ENCODE measurements at places on chromosomes 7 and 10.

GRCh38 chr7:4022265-4022664 lies 659.8 kb upstream of the FOXK1 start:
- DNase-seq: no peak

GRCh38 chr7:24717247-24717622 lies 40.0 kb downstream of the GSDME start:
- DNase-seq: no peak

GRCh38 chr10:11440250-11441150 lies 170.9 kb downstream of the USP6NL start:
- DNase-seq: no peak

- DNase-seq: no peak
Measured at GRCh38 chr10:98338896-98339295, 70.9 kb upstream of the LOXL4 start.

- no peak for DNase-seq
Measured at GRCh38 chr7:131546126-131546525, 10.3 kb downstream of the PODXL start.

- DNase-seq: no peak
Measured at GRCh38 chr10:131312478-131312836, 936 bp upstream of the TCERG1L start.

- no peak for DNase-seq
Measured at GRCh38 chr10:119997429-119997828, 104.9 kb downstream of the SEC23IP start.

- no peak for DNase-seq
Measured at GRCh38 chr7:17488829-17489228, 190.4 kb downstream of the AHR start.

GRCh38 chr10:93590638-93591037 lies 10.4 kb downstream of the RBP4 start:
- DNase-seq: no peak

GRCh38 chr7:147510923-147511322 lies 1079.6 kb upstream of the C7orf33 start:
- no peak for DNase-seq

- DNase-seq: no peak
Measured at GRCh38 chr10:69647819-69648218, 17.8 kb downstream of the FAM241B start.

DNA sequence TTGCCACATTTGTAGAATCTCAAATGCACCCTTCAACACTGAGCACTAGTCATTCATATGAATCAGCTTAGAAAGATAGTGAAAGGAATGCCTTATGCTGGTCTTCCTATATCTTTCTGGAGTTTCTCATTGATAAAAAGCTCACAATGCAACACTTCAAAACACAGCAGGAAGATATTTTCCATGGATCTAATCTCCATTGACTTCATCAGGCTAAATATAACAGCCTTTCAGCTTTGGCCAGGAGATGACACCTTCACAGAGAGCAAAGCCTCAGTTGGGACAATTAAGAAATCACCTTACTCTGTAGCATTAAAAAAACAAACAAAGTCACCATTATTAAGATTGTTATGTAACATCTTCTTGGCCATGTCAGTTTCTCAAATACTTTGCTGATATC lies 6.7 kb downstream of the NRP1 start:
- no peak for DNase-seq

DNA sequence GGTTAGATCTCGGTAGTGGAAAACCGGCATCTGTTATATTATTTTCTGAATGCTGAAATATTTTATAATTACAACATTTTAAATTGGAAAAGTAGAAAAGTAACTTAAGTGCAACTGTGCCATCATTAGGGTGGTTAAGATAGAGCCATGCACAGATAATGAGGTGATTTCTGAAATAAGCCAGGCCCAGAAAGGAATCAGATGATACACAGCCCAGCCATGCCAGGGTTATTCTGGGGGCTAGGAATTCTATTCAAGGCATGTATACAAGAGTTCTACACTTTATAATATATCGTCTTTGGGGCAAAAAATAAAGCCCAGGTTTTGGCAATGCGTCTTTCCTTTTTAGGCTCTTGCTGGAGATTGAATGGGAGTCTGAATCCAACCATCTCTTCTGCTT lies 128.7 kb downstream of the ITGB8 start:
- DNase-seq: no peak

DNA sequence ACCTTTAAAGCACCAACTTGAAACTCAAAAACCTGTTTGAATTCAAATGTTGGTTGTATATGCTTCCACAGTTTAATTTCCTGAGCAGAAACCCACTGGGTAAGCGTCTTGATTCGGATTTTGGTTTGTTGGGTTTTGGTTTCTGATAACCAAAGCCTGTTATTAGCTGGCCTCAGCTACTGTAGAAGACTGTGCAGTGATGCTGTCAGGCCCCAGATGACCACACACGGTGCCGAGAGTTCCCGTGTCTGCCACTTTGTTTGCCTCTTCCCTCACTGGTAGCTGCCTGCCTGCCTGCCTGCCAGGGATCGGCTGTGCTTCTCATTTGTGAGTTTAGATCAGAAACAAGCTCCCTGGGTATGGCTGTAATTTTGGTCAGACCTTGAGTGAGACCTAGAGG lies 5.6 kb downstream of the MDH2 start:
- no peak for DNase-seq

DNA sequence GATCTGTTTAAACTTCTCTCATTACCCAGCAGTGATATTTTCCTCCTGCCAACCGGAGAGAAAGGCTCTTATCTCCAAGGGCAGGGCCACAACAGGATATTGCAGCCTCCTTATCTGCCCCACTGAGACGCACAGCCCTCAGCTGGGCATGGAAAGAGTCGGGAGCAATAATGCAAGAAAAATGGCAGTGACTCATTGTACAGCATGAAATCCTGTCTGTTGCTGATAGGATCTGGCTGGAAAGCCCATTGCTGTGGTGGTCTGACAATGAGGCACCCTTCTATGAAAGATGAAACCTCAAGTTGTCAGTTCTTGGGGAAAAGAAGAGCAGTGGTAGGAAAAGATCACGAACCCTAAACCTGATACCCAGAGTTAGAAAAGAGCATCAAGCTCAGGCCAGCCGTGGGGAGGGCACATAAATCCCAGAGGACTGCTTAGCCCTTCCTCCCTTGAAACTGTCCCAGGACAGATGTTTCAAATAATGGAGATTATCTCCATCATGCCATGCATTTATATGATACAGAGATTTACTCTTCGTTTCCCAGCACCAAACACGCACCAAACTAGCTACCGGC lies 47.0 kb upstream of the FIGNL1 start:
- no peak for DNase-seq

GRCh38 chr7:17181482-17181881 lies 117.0 kb upstream of the AHR start:
- no peak for DNase-seq

DNA sequence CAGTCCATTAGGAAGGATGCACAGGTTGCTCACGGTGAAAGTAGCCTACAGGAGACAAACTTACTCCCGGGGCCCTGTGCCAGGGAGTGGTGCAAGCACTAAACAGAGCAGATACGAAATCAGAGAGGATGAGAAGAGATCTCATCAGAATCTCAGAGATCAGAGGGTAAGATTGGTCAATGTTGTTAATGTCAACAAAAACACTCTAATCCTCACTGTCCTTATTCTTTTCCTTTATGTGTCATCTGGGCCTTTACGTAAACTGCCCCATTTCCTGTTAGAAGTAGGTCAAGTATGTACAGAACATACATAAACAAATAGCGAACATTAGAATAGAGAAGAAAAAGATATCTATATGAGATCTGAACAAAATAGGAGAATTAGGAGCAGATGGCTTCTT lies 163.1 kb downstream of the PPP1R17 start:
- no peak for DNase-seq

GRCh38 chr7:65962033-65962432 lies 20.0 kb downstream of the GUSB start:
- no peak for DNase-seq

- DNase-seq: no peak
Measured at GRCh38 chr10:90130321-90131086, 429.1 kb downstream of the KIF20B start.

- no peak for DNase-seq
Measured at GRCh38 chr10:32889631-32890212, 68.3 kb downstream of the ITGB1 start.

DNA sequence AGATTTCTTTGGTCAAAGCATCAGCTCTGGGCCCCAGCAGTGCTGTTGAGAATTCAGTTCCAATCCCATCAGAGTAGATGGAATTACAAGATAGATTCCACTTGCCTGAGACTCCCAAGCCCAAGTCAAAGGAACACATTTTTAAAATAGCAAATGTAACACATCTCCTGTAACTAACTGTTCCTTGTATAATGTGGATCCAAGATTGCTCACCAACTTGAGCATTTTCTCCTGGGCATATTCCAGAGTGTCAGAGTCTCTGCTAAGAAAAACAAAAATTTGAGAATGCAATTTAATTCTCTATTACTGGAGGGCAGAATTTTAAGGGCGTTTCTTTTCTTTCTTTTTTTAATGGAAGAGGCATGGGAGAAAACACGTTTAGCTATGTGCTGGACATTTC lies 136.7 kb downstream of the NEBL start:
- no peak for DNase-seq

DNA sequence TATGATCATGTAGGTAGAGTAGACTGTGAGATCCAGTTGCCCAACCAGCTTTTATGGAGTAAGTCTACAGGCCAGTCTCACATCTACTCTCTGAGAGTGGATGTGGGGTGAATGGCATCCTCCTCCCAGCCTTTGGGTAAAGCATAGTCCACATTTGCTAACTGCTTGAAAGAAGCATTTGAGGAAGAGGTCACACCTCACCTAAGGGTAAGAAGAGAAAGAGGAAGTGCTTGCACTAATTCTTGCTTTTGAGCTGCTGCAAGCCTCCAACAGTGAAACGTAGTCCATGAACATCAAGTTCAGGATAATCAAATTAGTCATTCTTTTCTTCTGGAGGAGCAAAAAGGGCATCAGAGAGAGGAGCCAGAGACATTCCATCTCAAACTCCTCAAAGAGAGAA lies 93.9 kb upstream of the AGR3 start:
- no peak for DNase-seq

DNA sequence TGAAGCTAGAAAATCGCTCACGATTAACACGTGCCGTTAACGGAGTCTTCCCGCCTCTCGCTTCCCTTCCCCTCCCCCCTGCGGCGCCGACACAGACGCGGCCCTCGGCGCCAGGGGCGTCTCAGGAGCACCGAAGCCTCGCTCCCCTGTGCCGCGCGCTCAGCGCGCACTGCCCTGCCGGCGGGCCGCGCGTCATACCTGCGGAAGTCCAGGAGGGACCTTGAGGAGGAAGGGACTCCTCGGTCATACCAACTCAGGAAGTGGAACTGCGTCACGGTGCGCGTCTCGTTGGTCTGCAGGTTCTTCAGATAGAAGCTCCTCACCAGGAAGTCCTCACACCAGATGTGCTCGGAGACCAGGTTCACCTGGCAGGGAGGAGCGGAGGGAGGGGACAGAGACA lies 239.6 kb downstream of the DNAJB6 start:
- DNase-seq: peak; percentile 51

DNA sequence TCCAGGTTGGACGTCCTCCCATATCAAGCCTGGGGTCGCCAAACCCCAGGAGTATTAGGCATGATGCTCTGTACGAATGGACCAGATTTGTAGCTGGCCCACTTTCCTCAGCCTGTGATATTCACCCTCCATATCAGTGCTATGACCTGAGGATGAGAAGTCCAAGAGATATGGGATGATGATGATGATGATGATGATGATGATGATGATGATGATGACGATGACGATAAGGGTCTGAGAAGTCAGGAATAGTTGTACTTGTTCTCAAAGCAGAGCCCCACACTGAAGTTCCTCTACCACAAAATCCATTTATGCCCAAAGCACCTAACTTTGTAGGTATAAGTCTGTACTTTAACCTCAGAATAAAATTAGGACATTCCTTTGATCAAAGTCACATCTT lies 50.7 kb downstream of the AMPH start:
- DNase-seq: no peak

DNA sequence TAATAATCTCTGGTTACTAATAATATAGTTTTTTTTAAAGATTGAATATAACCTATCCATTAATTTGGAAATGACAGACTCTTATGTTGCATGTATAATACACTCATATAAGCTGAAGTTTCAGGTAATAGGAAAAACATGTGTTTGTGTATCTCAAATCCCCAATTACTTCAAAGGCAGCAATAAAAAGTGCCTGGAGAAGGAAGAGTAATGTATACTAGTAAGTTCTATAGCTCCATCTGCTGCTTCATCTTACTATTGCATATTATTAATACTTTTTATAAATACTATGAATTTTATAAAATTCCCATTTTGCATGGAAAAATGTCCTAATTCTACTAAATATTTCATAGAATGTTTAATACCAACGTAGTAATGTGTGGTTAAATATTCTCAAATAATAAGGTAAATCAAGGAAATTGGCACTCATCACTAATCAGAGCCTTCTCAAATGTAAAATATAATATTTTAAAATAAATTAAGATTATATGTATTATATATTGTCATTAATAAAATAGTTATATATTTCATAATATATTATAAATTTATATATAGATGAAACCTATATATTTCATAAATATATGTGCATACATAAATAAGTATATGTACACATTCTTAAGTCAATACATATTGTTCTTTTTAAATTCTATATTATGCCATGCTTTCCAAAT lies 311.9 kb downstream of the HGF start:
- no peak for DNase-seq

DNA sequence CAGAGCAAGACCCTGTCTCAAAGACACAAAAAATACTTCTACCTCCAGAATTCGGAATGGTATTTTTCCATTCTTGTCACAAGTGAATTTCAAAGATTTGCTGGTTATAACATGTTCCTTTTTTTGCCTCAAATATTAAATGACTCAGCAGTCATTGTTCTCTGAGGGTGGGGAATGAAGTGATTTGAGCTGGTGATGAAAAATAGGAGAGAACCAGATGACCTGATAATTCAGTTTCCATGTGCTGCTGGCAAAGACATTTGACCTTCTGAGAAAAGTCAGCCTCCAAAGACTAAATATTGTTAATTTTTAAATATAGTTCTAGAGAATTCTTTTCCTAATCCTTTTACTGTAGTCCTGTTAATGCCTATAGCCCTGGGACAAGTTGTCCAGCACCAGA lies 78.9 kb downstream of the CACNB2 start:
- no peak for DNase-seq

- no peak for DNase-seq
Measured at GRCh38 chr7:96679886-96680285, 29.8 kb downstream of the SEM1 start.
